ENCODE measurements at places on chromosomes 3 and 15.

GRCh38 chr3:61926923-61927322, 365.6 kb downstream of the PTPRG start:
- no peak for ATAC-seq

GRCh38 chr3:111859061-111859973, at the start of gene PHLDB2:
Gene PHLDB2, plus strand, starts transcription at chr3:111859265. Its CDS starts 24,813 bp downstream, at chr3:111884078.
- peak; percentile 74 for ATAC-seq

DNA sequence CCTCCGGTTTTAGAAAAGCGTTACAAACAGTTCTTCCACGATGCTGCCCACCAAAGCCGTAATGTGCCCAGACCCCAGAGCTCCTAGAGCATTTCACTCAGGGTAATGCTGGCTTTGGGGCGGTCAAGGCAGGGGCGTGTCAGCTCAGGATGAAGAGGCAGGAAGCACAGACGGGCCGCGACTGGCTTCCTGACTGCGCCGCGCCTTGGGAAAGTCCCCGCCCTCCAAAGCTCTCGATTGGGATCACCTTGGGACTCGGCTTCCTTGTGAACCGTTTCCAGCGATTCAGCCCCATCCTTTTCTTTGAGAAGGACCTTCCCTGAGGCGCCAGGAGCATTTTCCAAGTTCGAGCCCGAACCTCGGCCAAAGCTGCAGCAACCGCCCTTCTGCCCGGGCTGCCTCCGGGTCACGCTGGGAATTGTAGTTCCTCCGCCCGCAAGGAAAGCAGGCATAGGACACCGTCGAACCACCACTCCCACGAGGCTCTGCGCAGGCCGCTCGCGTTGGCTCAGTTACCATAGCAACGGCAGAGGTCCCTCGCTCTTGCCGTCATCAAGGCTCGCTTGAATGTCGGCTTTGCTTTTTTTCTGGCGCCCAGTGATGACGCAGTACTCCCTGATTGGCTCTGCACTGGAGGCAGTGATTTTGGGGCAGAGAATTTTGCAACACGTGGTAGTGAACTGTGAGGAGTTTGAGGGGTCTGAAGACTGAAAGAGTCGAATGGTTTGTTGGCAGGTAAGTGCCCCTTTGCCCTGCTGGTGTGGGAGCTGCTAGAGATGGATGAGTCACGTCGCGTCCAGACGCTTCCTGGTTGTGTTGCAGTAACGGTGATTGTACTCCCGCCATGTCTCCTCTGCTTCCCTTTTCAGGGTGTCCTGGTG, at the start of the genes CCDC191 and QTRT2:
TSS of gene CCDC191 (minus strand) at position 397 of the 881 bp plus-strand sequence. CDS start at position 337, 60 bp downstream.
TSS of gene QTRT2 (plus strand) at position 608 of the 881 bp plus-strand sequence. CDS start 8,521 bp downstream, outside the sequence.
- ATAC-seq, result peak; percentile 99

DNA sequence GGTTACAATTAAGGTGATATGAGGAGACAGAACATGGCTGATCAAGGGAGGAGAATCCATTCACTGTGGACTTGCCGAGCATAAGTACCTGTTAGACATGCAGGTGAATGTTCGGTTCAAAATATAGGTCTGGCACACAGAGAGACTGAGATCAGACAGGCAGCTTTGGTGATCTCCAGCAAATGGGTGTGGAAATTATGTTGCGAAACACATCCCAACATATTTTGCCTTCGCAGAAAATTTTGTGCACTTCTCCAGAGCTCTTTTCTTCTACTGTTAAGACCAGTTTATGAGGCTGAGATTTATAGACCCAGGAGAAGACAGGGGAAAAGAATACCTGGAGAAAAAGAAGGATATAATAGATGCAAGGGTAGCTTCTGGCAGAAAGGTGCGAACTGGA, 183.2 kb downstream of the NEK10 start:
- ATAC-seq, result no peak

DNA sequence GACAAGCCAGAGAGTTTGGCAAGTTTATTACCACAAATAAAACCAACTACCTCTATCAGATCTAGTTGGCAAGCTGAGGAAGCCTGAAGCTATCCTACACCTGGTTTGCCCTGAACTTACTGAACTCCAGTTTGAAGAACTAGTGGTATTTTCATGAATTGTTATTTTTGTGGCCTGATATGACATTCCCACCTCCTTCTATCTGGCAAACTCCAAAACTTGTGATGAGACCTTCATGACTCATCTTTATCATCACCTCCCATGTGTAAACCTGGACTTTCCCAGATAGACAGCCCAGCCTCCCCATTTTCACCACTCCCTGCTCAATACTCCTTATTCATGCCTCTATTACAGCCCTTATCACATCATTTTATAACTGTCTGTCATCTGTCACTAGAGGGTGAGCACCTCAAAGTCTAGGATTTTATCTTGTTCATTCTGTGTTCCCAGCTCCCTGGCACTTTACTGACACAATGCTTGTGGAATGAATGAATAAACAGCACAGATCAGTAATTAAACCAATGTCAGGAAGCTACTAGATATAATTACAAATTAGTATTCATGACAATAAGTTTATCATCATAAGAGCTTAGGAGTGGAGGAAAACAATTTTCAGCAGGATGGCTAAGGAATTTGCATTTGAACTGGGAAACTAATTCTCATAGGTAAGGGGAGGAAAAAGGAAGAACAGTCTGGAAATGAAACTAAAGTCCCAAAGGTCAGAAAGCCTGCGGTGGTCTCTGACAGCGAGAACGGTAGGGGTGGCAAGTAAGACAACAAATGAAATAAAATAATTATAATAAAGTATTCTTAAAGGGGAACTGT, 13.2 kb upstream of the TRANK1 start:
- no peak for ATAC-seq

- ATAC-seq, result no peak
Observed at GRCh38 chr3:158249183-158249582, 139.3 kb downstream of the RSRC1 start.

- ATAC-seq, result no peak
Observed at GRCh38 chr3:147336543-147337278, 69.6 kb downstream of the ZIC4 start.

GRCh38 chr3:119194237-119195150, 21.1 kb downstream of the UPK1B start:
- ATAC-seq, result no peak

- no peak for ATAC-seq
Observed at GRCh38 chr3:12932754-12933153, 91.4 kb upstream of the RPL32 start.

DNA sequence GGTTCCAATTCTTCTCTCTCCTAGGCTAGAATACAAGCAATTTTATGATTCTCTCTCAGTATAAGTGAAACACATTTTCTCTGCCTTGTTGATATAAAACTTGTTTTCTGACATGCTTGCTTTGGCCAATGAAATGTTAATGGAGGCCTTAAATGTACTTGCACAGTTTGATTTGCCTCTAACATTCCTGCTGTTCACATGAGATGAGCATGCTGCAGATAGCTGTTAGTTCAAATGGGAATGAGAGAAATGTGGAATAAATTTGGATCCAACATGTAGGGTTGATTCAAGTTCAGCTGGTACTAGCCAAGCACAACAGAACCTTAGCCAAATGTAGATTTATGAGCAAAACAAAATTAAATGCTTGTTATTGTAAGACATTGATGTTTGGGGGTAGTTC, 32.6 kb upstream of the FHIT start:
- no peak for ATAC-seq

- no peak for ATAC-seq
Observed at GRCh38 chr3:27521872-27522265, 37.7 kb upstream of the SLC4A7 start.

DNA sequence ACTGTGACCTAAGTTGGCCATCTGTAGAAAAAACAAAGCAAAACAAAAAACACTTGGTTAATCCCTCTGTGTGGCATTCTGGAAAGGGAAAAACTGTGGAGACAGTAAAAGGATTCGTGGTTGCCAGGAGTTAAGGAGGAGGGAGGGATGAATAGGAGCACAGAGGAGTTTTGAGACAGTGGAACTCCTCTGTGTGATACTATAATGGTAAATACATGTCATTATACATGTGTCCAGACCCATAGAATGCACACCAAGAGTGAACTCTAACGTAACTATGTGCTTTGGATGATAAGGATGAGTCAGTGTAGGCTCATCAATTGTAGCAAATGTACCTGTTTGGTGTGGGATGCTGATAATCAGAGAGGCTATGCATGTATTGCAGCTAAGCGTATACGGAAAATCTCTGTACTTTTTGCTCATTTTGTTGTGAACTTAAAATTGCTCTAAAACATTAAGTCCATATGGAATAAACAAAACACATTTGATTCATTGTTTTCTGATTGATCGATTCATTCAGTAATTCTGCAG, 33.4 kb downstream of the RAP2B start:
- ATAC-seq, result no peak

GRCh38 chr3:143315766-143316165, 196.2 kb downstream of the CHST2 start:
- no peak for ATAC-seq

GRCh38 chr15:96345560-96346399, 15.3 kb downstream of the NR2F2 start:
- no peak for ATAC-seq

DNA sequence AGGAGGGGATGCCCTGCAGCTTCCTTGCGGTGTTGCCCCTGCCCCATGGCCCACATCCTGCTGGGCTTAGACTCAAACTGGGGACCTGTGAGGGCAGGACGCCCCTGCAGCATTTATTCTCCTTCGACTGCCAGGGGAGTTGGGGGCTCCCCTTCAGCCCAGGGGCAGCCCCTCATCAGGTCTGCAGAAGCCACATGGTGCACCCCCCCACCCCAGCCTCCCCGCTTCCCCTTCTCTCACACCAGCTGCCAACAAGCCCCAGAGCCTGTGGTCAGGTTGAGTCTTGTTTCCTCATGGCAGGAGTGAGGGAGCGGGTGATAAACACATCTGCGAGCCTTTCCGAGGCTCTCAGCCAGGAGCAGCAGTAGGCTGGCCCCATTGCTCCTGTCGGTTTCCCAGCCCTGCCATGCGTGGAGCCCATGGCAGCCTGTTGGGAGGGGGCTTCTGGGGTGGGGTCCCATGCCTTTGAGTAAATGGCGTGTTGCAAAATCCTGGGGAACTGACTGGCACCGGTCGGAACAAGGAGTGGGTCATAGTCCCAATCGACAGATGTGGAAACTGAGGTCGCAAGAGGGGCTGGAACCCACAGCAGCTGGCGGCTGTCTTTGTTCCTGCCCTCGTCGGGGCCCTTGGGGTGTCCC, 27.8 kb downstream of the WNT7A start:
- no peak for ATAC-seq

DNA sequence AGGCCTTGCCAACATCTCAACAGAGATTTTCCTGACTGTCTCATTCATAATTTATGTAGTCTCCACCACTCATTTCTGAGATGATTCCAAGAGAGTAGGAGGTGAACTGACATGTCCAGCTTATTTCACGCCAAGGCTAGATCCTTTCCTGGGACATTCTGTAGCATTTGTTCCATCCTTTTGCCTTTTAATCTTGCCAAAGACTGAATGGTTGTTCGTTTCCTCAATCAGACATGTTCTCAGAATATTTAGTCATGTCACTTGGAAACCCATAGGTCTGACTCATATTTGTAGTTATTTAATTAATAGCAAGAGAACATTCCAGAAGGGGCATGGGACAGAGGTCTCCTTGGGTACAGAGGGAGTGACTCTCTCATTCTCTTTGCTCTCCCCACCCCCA, 80.9 kb downstream of the DHX36 start:
- no peak for ATAC-seq

- no peak for ATAC-seq
Observed at GRCh38 chr3:181486141-181486885, 225.4 kb upstream of the SOX2 start.

- no peak for ATAC-seq
Observed at GRCh38 chr15:70154718-70155347, 57.1 kb upstream of the TLE3 start.

DNA sequence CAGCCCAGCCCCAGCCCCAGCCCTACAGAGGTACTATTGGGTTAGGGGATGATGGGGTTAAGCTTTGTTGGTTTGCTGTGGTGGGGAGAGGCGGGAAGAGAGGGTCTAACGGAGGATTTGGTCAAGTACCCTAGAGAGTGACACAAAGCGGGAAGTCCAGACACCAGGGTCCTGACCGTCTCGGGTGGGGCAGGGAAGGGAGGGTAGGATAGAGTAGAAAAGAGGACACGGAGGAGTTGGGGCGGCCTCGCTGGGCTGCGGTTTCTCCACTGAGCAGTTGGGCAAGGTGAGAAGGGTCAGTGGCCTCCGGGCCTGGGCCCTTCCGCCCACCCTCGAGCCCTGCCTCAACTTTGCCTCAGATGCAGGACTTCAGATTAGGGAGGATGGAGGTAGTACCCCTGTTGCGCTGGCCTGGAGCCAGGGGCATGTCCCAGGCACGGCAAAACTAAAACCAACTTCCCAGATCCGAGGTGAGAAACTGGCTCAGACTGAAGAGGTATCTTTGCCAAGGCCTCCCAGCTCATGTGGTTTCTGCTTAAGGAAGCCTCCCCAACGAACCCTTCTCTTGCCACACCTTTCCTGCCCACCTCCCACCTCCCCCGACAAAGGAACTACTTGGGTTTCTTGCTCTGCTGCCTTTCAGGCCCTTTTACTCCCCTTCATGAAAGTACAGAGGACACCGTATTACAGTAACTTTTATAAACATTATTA, 551 bp downstream of the PML start:
- ATAC-seq, result no peak

GRCh38 chr3:39322936-39323335, 6.6 kb upstream of the CCR8 start:
- no peak for ATAC-seq

GRCh38 chr15:66785637-66786036, 83.6 kb downstream of the SMAD6 start:
- no peak for ATAC-seq

DNA sequence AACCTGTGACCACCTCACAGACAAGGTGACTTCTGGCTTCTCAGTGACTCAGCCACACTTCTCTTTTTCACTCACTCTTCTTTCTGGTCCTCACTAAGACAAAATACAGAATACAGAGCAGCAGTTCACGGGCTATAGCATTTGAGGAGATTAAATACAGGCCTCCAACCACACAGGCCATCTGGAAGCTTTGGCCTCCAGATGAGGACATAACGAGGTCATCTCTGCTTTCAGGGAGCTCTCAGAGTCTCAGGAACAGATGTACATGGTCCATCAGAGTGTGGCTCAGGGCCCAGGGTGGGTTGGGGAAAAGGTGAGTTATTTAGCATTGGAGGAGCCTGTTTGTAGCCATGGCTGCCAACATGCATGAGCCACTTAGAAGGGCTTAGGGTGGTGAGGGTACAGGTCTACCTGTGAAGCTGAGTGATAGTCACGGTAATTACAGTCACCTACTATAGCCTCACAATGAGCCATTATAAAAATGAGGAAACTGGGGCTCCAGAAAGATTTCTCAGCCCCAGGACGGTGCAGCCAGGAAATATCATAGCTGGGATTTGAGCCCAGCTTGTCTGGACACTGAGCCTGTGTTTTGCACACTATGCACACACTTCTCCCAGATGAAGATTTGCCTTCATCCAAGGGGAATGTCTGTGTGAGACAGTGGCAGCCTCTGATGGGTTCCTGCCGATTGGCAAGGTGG, 159.8 kb upstream of the CTDSPL start:
- no peak for ATAC-seq

GRCh38 chr15:67068710-67069400, 3.5 kb downstream of the SMAD3 start:
- ATAC-seq, result no peak

DNA sequence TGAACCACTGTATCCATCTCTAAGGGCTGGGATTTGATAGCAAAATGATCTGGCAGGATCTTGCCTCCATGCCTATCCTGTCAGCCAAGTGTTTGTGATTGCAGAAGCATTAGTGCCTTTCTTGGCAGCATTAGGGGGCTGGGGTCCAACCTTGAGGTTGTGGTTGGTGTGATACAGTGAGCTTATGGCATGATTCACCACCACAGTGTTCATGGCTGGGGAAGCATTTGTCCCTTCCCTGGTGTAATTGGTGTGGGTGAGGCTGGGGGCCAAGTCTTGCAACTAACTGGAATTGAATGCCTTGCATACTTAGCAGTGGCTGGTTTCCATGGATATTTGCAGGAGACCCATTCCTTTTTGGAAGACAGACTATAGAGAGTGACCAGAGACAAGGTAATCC, 271.0 kb upstream of the TBL1XR1 start:
- no peak for ATAC-seq

- ATAC-seq, result peak; percentile 41
Observed at GRCh38 chr3:169295912-169296570, 367.5 kb downstream of the MECOM start.
